IPS DF 6.9 (cell line): ENCODE measurements at places on chromosomes 5 and 9.
A peak's percentile ranks its signal among the peaks of the same experiment; 100 is the strongest.

DNA sequence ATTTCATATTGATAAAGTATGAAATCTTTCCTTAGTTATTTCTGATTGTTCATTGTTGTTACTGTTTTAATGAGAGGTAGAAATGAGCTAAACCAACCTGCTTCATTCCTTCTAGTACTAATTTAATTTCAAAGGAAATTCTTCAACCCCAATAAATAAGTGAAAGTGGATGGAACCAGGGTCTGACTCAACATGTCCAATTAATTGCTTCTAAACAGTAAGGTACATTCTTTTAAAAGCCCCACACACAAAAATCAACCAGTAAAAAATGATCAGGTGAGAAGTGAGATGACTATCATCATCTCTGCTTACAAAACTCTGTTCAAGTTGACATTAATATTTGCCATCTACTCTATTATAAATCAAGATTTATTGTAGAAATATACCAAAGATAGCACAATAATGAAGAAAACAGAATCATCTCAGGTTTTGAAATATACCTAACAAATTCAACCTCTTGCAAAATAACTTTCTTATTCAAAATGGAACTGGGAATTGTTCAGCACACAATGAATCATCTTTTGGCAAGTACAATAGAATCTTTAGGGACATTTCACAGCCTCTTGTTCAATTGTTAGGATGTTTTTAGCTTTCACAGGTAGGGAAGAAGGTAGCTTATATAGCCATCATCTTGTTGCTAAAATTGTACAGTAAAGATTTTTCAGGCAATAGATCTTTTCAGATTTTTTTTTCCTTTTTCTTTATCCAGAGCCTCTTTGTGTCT, 114.5 kb downstream of the RPS23 start:
- H3K4me3 ChIP-seq = no peak overlapping the region
- no peaks in the 10 kb centered on the region for H3K36me3 ChIP-seq
- no peaks in the 10 kb centered on the region for H3K27me3 ChIP-seq
- H3K4me1 ChIP-seq = no peaks in the 10 kb centered on the region
- no peak overlapping the region for H3K27ac ChIP-seq

- H3K4me3 ChIP-seq = no peak overlapping the region
- peaks cover 19% of the 10 kb centered on the region for H3K36me3 ChIP-seq
- no peaks in the 10 kb centered on the region; the same call in 1 of the 2 replicates for H3K4me1 ChIP-seq
- H3K27ac ChIP-seq = no peak overlapping the region
- DNase-seq = no peak
- no peaks in the 10 kb centered on the region for H3K27me3 ChIP-seq
Measured at GRCh38 chr9:131595696-131596429, 50.5 kb downstream of the PRRT1B start.

- H3K27me3 ChIP-seq = no peaks in the 10 kb centered on the region
- peaks cover 1% of the 10 kb centered on the region; the same call in 1 of the 2 replicates for H3K4me1 ChIP-seq
- H3K27ac ChIP-seq = no peak overlapping the region
- no peaks in the 10 kb centered on the region for H3K36me3 ChIP-seq
- no peak overlapping the region for H3K4me3 ChIP-seq
Measured at GRCh38 chr5:45692481-45692880, 3.7 kb downstream of the HCN1 start.

DNA sequence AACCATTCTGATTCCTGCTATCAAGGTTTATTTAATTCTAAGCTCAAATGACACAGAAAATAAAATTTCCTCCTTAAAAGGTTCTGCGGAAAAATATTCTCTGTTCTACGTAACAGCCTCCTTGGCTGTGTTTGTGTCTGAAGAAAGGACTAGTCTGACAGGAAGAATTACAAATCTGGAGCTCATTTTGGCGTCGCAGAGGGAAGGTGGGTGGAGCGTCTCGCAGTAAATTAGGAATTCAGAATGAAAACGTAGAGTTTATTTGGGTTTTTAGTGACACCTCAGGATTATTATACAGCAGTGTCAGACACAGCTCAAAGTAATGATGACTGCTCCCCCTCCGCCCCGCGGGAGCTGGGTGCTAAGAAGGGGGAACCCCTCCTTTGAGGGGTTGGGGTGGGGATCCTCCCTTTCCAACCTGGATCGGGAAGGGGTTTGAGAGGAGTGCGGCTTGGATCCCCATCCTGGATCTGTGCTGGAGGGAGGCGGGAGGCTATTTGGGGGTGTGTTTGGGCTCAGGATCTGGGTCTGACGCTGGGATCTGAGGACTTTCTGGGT, 933 bp upstream of the TGFBR1 start:
- peak overlapping the region; percentile 68; the same call in 1 of the 2 replicates for H3K4me3 ChIP-seq
- DNase-seq = no peak
- H3K27ac ChIP-seq = no peak overlapping the region
- no peaks in the 10 kb centered on the region for H3K36me3 ChIP-seq
- H3K27me3 ChIP-seq = no peaks in the 10 kb centered on the region
- no peaks in the 10 kb centered on the region; the same call in 1 of the 2 replicates for H3K4me1 ChIP-seq

GRCh38 chr5:98104454-98105188, 668.8 kb upstream of the RGMB start:
- no peak overlapping the region for H3K4me3 ChIP-seq
- no peaks in the 10 kb centered on the region for H3K36me3 ChIP-seq
- DNase-seq = no peak
- no peaks in the 10 kb centered on the region for H3K4me1 ChIP-seq
- no peaks in the 10 kb centered on the region for H3K27me3 ChIP-seq

- DNase-seq = no peak
- H3K27me3 ChIP-seq = no peaks in the 10 kb centered on the region
- no peak overlapping the region for H3K27ac ChIP-seq
- H3K4me3 ChIP-seq = no peak overlapping the region
Measured at GRCh38 chr9:134367791-134368490, 41.7 kb downstream of the RXRA start.

DNA sequence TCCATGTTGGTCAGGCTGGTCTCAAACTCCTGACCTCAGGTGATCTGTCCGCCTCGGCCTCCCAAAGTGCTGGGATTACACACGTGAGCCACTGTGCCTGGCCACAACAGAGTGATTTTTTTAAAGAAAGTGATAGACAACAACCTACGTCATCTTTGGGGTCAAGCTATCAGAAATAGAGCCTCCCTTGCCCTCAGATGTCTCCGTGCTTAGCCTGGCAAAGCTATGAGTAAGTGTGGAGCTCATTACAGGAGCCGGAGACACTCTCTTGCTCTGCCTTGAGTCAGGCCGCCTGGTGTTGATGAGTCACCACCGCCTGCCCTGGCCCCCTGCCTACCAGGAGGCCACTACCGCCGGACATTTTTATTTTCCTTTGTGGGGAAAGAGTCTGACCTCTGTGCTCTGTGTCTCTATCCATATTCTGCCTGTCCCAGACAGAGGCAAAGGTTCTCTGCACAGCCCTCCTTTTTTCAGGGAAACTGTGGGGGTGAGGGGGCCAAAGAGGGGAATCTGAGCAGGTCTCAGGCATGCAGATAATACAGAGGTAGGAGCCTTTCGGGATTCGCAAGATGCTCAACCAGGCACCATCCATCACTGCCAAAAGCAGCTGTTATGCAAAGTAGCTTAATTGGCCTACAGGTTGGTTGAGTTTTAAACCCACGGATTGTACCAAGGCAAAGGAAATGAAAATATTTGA, 123.7 kb upstream of the CPEB4 start:
- no peaks in the 10 kb centered on the region for H3K36me3 ChIP-seq
- H3K4me1 ChIP-seq = no peaks in the 10 kb centered on the region
- DNase-seq = no peak
- no peak overlapping the region for H3K4me3 ChIP-seq
- no peak overlapping the region for H3K27ac ChIP-seq
- no peaks in the 10 kb centered on the region for H3K27me3 ChIP-seq

DNA sequence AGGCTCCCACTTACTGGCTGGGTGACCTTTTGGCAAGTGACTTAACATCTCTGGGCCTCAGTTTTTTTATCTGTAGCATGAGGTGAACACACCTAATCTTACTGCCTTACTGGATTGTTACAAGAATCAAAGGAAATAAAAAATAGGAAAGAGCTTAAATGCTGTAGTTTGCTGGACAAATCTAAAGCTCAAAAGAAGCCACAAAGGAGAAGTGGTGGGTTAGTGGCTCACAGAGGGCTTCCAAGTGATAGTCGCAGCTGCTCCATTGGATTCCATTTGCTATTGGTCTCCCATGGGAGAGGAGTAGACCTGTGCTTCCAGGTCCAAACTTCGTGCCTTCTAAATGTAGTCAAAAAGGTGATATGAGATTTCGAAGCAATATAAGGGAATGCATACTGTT, 123.6 kb downstream of the SEMA6A start:
- peaks cover 17% of the 10 kb centered on the region for H3K36me3 ChIP-seq
- no peaks in the 10 kb centered on the region for H3K27me3 ChIP-seq
- no peak for DNase-seq
- H3K27ac ChIP-seq = no peak overlapping the region
- no peak overlapping the region for H3K4me3 ChIP-seq

DNA sequence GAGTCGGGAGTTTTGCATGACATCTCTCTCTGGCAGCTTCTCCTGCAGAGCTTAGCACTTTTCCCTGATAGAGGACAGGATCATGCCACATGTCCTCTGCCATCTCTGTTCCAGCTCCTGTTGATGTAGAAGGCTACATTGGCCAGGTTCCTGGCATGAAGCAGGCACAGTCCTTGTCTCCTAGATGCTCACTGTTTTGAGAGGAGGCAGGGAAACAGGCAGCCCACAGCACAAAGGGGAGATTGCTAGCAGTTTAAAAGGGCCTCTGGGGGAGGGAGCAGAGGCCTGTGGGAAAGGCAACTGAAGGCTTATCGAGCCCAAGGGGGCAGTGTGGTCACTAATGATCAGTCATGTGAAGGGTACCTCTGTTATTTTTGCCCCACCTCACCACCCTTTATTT, 10.7 kb downstream of the ARHGAP26 start:
- no peak overlapping the region for H3K4me3 ChIP-seq
- H3K27me3 ChIP-seq = no peaks in the 10 kb centered on the region
- H3K27ac ChIP-seq = no peak overlapping the region
- H3K36me3 ChIP-seq = no peaks in the 10 kb centered on the region
- H3K4me1 ChIP-seq = peaks cover 7% of the 10 kb centered on the region
